RWPE1 (cell line): ENCODE measurements at places on chromosomes 11 and 22.

- DNase-seq: no peak
Measured at GRCh38 chr22:19843857-19844376, 10.8 kb downstream of the GNB1L start.

- peak; percentile 32 for DNase-seq
Measured at GRCh38 chr11:6568191-6568918, 35.1 kb downstream of the RRP8 start.

DNA sequence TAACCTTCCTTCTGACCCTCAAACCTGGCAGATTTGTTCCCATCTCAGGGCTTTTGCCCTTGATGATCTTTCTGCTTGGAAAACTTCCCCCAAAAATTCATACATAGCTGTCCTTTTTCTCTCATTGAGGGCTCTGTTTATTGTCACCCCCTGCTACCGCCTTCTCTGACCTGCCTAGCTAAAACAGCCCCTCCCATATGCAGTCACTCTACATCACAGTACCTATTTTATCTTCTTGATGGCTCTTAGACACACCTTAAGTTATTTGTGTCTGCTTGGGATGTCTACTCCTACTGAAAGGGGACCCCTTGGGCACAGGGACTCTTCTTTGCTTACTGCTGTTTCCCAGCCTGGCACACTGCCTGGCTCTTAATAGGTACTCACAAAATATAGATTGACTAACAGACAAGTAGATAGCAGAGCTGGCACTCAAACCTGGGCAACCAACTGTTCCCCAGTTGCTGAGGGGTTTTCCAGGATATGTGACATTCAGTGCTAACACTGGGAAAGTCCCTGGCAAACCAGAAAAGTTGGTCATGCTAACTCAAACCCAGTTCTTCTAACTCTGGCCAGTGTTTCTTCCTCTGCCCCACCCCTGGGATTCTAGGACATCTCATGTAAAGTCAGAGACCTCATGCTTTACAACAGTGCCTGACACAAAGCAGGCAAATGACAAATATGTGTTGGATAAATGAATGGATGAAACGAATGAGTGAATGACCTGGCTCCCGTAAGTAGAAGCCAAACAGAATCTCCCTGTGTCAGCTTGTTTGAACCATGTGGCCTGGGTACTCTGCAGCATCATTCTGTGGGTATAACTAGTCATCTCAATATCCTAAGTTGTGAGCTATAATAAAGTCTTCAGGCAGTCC, 19.8 kb upstream of the FJX1 start:
- no peak for DNase-seq

GRCh38 chr11:46334211-46334610, 13.1 kb upstream of the DGKZ start:
- no peak for DNase-seq

DNA sequence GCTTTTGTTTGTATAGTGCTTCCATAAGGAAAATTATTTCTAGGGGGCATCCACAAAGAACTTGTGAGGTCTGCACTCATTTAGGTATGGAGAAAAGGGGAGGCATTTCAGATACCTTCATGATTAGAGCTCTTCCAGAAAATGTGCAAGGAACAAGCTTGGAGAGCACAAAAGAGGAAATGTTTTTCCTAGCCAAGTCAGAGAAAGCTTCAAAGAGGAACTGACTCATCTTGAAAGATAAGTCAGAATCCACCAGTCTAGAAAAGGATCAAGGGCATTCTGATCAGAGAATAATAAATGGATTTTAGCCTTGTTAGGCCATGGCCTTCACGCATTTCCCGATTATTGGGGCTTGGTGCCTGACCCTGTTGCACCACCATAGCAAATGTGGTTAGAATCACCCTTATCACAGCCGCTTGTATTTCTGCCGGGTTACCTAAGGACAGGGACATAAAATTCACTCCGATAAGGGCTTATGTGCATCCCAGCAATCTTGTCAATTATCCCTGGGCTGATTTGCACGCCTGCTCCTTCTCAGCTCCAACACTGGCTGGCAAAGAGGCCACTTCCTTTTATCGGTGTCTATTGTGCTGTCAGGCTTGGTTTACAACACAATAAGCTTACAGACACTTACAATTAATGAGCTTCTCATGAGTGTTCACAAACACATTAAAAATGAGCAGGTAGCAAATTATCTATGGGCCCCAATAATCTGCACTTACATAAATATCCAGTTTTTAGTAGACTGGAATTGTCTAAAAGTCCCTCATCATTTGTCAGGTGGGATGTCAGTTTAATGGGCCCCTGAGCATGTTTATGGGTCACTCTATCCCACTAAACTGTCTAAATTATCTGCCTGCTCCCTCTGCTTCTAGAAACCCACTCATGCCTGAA, 613.5 kb downstream of the SOX6 start:
- peak; percentile 7 for DNase-seq
